ENCODE measurements at places on chromosomes 7 and 10. TPM values are rescaled to one million over a fixed set of nuclear protein-coding genes. Genes with fewer than 3 reads are reported as not detected.

DNA sequence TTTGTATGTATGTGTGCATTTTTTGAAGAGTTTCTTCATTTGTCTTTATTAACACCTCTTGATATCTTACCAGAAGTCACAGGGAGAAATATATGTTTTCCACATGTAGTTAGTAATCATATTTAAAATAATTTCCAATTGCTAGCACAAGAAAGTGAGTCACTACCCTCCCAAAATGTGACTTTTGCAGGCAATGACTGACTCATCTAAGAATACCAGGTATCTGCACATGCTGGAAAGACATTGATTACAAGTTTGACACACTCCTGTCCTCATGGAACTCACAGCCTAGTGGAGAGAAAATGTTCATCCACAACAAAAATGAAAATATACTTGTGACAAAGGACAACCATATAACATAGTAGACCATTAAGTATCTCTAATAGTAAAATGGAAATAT lies 82.9 kb downstream of the SEMA3D start:
- no peak for DNase-seq

DNA sequence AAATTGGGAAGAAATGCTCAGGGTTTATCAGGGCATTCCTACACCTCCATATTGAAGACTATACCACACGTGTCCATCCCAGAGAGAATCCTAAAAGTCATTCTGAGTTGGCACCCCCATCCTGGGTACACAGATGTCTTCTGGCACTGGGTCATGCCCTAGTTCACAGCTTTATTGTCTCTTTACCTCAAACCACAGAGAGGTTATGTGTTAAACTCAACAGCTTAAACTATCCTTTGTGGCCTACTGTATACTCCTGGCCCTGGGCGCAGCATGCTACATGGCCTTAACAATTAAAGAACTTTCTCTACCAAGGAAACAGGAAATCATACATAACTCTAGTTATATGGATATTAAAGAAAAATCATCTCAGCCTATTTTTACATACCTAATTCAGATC lies 115.6 kb upstream of the SEM1 start:
- no peak for DNase-seq

The MRLN gene
- not detected for total RNA-seq

DNA sequence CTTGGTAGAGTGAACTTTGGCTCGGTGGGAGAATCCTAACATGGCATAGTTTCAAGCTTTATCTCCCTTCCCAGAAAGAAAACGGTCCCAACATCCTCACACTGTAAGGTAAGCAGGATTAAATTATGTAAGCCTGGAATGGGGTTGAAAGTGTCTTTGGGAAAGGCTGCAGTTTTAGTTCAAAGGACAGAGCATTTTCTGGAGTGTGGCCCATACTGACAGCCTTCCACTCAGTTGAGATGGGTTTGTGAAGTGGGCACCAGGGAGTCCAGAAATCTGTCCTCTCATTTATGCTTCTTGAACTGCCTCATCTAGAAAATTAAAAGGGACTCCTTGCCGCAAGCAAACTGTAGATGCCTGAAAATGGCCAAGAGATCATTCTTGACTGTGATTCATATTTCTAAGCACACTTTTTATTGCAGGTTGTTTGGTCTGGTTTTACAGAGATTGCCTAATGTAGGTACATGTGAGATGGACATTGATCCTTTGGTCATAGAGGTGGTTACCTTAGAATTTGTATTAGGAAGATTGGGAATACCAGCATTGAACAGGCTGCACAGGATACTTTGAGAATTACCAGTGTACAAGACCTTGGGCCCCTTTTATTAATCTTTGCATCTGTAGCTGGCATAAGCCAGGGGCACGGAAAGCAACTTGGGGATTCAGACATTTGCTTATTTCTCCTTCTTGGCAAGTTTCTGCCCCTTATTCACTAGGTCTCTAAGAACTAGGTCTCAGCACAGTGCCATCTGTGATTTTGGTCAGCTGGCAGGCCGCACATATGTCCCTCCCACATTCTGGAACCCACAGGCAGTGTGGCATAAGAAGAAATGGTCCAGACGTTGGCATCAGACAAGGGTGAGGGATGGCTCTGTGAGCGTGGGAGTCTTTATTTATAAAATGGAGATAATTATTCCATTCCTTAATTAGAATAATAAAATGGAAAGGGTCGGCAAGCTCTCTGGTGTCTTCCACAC lies 125.9 kb downstream of the GLCCI1 start:
- DNase-seq: no peak

The GCK gene
- total RNA-seq: not detected

- no peak for DNase-seq
These were observed 106.8 kb upstream of the POM121L12 start for GRCh38 chr7:52928591-52928990.

DNA sequence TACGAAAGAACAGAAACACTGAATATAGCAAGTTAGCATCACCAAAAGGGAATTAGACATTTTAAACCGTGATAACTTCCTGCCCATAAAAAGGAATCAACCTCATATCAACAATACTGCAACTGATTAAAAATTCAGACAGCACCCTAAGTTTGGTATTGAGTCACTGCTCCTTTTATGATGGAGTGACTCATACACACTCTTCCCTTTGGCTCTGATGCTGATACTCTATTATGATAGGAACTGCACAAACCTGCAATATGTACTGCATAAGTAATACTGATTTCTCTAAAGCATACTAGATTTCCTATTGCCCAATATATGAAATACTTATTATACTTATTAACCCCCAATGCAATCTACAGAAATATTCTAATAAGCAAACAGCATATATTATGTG lies 118.7 kb downstream of the PARD3 start:
- DNase-seq: no peak

- no peak for DNase-seq
These were observed 76.9 kb downstream of the RNF216 start for GRCh38 chr7:5704534-5704922.

- no peak for DNase-seq
These were observed 17.8 kb downstream of the LDB3 start for GRCh38 chr10:86685893-86686632.

DNA sequence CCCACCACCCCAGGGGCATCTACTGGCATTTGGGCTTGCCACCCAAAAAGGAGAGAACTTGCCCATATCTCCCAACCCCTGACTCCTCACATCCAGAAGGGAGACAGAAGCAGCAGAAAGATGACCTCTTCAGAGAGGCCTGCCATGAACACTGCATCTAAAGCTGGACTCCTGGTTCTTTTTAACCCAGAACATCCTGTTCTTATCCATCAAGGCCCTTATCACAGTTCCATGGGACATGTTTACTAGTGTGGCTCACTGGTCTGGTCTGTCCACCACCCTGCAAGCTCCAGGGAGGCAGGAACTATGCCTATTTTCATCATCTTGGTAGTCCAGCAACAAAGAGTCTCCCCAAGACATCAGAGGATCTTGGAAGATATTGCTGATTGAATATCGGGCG lies 114.9 kb upstream of the PDLIM1 start:
- DNase-seq: no peak

DNA sequence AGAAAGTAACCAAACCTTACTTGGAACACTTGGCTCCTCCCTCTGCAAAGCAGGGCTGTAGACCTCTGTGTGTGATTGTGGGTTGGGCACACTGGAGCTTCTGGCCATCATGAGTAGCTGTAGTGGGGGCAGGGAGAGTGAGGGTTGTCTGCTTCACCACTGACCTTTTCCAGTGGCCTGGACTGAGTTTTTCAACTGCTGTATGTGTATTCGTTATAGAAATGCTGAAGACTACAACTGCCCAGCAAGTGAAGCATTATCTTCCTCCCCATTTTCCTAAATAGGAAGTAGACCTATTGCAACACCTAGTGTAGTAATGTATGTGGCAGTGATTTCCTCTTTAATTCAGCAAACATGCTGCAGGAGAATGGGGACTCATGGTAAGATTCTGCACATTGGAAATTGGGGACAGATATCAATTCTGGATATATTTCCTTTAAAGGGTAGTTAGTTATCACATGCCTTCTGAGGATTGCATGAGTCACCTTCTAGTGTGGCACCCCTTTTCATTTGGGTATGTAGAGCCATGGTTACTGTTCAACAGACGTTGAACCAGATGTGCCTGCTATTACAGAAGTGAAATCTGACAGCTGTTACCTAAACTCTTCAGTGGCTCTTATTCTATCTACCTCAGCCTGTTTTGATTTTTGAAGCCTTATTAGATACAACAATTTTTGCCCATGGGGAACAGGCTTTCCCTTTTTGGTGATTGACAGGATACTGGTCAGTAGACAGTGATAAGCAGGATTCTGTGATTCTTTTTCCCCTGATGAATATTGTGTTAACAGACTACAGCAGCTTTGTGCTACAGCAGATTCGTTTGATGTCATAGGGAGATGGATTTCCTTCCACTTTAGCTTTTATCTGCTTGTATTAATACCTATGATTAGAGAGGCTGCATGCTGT lies 130.9 kb downstream of the SND1 start:
- no peak for DNase-seq

DNA sequence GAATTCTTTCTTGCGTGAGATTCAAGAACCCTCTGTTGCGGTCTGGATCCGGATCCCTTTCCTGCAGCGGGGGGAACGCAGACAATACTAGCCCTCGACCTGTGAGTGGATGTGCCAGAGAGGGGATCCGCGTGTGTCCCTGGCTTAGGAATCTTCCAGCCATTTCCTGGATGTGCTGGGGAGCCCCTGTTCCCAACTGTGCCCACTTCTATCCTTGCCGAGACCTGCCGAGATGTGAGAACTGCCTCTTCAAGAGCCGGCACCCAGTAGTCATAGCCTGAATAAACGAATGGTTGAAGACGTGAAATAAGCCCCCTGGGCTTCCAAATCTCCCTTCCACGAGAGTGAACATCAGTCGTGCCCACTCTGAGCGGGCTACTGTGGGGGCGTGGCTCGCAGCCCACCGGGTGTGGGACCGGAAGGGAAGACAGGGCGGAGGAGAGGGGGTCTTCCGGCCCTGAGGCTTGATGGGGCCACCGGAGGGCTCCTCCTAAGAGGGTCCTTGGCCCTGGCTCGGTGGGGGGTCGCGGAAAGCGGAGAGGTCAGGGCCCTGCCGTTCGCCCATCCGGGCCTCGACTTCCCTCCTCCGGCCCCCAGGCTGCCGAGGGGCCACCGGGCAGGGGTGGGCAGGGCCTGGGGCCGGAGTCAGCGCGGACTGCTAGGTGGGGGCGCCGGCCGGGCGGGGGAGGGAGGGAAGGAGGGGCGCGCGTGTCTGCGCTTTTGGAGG lies 1.3 kb upstream of the CCDC136 start:
- no peak for DNase-seq

The TMEM178B gene
- total RNA-seq: 0.03 TPM

The STEAP1 gene
- total RNA-seq: 2.1 TPM

GRCh38 chr7:151274396-151274795 lies 25.9 kb upstream of the SMARCD3 start:
- no peak for DNase-seq

- DNase-seq: no peak
These were observed 118.8 kb downstream of the RELN start for GRCh38 chr7:103870664-103871063.

The C1QL3 gene
- total RNA-seq: 0.35 TPM

The CPN1 gene
- total RNA-seq: 0.10 TPM

- no peak for DNase-seq
These were observed 368.9 kb downstream of the RPS24 start for GRCh38 chr10:78402591-78402990.

DNA sequence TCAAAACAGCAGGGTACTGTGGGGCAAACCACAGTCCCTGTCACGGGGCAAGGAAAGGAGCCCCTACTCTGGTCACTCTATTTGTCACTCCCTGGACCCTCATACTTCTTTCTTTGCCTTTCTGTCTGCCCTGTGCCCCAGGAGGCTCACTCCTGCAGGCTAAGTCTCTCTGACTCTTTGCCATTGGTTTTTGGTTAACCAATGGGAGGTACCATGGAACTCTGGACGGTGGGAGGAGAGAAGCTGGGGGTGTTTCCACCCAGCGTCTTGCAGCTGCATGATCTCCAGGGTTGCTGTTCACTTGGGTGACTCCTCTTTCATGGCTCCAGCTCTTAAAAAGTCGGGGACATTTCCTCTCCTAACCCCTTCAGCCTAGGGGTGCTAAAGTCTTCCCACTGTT lies 15.4 kb upstream of the EIF5AL1 start:
- no peak for DNase-seq

GRCh38 chr7:192701-193480 lies 520 bp downstream of the FAM20C start:
- DNase-seq: no peak

DNA sequence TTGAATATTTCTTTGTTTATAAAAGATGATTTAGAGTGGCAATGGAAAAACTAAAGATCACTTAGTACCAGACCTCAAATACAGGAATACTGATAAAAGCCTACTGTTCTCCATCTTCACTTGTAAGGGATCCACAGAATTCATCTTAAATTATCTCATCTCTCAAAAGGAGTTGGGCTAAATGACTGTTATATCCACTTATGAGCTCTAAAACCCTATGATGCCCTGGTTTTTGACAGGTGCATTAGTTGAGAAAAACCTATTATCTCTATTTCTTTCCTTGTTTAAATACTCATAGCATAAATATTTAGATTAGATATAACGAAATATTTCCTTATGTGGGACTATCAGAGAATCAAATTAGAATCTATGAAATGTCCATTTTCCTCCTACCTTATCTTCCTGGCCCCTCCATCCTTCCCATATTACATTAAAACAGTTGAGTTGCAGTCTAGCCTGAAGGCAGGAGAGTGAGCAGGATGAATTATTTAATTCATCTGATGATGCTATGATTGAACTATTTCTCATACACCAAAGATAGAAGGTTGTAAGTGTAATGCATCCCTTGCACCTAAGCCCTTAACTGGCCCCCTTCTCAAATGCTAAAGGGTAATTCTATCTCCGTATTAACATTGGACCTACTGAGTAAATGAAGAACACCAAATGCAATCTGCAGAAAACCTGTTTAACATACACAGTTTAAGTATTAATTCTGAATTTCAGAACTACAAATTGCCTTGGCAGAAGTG lies 29.7 kb downstream of the PPP3CB start:
- DNase-seq: no peak

All from GM12878 (cell line).